ENCODE measurements at places on chromosomes 13 and 19.
A peak's percentile ranks its signal among the peaks of the same experiment; 100 is the strongest.

DNA sequence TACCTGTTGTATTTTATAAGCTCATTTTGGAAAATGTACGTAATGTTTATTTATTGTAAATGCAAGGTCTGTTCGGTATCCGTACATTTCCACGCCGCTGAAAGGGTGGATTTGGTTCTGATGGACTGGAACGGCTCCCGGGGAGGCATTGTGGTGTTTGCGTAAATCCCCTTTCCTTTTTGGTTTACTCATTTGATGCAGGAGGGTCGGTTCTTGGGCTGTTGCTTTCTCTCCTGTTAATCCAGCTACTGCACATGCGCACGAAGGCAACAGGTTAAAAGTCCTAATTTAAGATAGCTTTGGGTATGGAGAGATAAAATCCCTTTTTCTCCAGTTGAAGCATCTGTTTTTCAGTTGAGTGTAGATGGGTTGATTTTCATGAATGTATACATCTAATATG is 224.4 kb downstream of the TM9SF2 start:
- DNase-seq: no peak

DNA sequence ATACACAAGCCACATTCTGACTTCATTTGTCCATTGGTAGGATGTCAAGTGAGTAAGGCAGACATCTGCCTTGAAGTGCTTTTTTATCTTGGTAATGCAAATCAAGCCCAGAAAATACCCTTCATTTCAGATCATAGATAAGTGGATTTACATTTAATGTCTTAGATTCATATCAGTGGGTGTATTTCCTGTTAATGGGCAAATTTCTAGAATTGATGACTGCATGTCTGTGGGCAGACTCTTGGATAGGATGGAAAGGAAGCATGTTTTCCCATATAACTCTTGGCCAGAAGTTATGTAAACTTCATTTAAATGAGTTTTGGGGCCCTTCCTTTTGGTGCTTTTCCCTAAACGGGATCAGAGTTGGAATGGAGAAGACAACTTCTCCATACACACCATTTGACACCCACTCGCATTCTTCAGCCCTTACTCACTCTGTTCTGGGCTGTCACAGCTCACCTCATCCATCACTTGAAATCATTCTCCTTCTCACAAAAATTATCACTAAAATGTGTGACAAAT is 154.6 kb downstream of the FLT1 start:
- DNase-seq: no peak

DNA sequence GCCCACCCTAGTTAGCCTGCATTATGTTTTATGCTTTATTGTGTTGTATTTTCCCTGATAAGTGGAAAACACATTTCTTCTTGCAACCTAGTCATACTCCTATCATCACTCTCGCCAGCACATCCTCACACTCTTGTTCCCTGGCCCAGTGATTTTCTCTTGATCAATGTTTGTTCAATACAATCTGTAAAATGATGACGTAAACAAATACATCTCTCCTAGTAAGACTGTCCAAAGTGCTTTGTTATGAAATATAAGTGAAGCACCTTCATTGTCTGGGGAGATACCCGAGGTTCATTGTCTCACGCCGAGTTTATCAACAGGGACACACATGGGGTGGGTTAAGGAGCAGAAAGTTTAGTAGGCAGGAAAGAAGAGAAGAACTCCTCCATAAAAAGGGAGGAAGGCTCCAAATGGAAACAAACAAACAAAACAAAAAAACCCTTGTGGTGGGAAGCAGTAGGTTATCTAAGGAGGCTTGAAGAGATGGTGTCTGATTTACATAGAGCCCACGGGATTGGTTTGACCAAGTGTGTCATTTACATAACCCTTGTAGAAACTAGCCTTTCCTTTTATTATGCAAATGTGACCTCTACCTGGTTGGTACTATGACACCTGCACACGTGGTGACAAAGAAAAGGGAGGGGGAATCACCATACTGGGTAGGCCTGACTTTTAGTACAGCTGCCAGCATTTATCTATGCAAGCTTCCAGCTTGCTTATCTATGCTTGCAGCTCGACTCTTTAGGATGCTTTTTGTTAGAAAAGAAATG is 1317.9 kb upstream of the SPRY2 start:
- DNase-seq: no peak

DNA sequence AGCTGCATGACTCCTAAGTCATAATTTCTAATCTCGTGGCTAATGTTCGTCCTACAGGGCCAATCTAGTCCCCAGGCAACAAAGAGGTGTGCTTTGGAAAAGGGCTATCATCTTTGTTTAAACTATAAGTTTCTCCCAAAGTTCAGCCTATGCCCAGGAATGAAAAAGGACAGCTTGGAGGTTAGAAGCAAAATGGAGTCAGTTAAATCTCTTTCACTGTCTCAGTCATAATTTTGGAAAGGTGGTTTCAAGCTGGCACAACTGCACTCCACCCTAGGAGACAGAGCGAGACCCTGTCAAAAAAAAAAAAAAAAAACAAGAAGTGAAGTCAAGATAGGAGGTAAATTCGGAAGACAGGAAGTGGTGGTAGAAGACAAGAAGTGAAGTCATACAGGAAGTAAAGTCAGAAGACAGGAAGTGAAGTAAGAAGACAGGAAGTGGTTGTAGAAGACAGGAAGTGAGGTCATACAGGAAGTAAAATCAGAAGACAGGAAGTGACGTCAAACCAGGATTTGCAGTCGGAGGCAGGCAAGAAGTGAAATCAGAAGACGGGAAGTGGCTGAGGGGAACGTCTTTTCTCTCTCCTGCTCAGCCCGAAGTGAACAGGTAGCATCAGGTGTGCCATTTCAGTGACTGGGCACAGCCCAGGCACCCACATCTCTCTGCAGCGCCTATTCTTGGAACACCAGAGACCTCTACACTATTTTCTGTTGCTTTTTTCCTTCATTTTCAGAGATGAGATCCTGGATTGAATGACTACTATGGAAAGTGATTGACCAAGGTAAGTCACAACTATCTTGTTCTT is 32.2 kb downstream of the GP6 start:
- DNase-seq: peak; percentile 88

DNA sequence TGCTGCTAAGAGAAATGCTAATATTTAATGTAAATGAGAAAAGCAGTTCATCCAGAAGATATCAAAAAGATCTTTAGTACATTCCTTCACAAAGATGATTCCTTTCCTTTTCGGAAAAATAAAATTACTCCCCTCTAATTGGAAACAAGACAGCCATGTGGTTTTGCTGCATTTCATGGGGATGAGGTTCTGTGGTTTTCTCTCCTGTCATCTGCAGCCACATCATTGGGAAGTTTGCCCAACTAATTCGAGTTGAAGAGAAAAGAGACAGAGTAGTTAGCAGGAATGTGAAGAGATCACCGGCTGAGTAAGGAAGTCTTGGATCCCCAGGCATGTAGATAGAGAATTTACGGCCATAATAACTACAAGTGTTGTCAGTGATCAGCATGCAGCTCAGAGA is 122.1 kb downstream of the CYSLTR2 start:
- DNase-seq: no peak

DNA sequence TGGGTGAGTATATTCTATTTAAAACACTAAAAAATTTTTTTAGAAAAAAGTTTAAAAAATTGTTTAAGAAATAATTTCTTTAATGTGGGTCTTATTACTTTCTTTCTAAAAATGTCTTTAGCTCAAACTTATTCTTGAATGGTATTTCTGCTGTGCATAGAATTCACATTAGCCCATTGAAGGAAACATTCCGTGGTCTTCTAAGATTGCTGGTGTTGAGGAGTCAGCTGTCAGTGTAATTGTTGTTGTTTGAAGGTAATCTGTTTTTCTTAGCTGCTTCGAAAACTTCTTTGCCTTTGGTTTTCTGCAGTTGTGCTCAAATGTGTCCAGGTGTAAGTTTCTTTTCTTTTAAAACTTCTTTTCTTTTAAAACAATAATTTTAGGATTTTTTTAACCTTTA is 85.4 kb upstream of the KLF12 start:
- no peak for DNase-seq

GRCh38 chr13:20514866-20515265 is 10.8 kb downstream of the CRYL1 start:
- DNase-seq: no peak

DNA sequence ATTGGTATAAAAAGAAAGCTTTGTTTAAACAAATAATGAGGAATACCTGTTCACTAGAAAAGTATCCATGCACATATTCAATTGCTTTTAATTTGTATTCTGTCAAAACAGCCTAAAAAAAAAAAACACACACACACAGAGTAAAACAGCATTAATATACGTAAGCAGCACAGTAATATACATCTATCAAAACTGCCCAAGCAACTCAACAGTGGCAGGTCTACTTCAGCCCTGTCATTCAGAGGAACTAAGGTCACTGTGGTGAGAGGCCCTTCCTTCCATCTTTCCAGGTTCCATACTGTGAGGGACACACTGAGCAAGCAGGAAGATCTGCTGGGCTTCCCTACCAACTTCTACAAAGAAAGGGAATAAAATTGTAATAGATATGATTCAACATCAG is 3.8 kb downstream of the PROSER1 start:
- no peak for DNase-seq

GRCh38 chr19:9645472-9645871 is 24.4 kb upstream of the ZNF561 start:
- DNase-seq: peak; percentile 41

DNA sequence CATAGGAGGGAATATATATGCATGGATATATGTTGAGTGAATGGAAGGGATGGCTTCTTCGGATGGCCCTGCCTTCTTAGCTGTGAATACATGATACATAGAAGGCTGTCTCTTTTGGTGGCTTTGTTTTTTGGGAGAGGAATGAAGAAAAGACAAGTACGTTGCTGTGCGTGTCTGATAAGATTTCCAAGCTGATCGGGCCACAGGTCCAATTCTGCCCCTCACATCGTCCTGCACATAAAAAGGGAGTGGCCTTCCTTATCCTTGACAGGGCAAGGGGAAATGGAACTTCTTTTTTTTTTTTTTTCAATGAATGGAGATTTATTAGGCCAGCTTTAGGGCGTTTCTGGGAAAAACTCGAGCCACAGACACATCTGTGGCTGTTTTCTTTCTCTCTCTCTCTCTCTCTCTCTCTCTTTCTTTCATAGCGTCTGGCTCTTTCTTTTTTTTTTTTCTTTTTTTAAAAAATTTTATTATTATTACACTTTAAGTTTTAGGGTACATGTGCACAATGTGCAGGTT is 103.8 kb upstream of the SPATA13 start:
- peak; percentile 75 for DNase-seq

DNA sequence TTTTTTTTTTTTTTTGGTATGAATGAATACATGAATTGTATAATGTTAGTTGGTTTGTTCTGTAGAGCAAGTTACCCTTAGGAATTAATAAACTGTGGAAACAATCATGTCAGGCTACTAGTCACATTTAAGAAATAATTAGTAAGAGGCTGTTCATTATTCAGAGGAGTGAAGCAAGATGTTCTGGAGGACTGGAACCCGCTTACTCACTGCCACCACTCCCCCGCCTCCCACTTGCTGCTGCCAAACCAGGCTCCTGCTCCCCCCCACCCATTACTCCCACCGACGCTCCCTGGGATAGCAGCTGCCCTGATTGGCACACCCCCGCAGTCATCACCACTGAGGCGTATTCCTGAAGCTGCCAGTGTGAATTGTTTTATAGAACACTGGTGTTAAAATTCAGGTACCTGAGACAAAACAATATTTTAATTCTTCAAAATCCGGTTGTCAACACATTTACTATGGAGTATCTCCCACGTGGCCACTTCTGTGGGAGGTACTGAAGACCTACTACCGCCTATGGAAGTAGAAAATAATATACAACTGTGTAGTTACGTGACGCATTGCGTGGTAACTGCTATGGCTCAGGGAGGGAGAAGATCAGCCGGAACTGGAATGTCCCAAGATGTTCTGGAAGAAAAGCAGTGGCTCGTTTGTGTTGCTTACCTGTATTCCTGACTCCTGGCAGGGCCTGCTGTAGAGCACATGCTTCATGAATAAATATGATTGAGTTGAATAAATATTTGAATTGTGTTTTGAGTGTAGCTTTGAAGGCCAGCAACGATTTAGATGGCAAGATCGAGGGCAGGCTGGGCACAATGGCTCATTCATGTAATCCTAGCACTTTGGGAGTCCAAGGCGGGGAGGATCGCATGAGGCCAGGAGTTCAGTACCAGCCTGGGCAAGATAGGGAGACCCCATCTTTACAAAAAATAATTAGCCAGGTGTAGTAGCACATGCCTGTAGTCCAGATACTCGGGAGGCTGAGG is 1.7 kb downstream of the DPY19L3 start:
- DNase-seq: no peak

GRCh38 chr13:85724546-85725432 is 74.4 kb downstream of the SLITRK6 start:
- no peak for DNase-seq

GRCh38 chr19:58372311-58373133 is 8.3 kb downstream of the ZNF837 start:
- no peak for DNase-seq

DNA sequence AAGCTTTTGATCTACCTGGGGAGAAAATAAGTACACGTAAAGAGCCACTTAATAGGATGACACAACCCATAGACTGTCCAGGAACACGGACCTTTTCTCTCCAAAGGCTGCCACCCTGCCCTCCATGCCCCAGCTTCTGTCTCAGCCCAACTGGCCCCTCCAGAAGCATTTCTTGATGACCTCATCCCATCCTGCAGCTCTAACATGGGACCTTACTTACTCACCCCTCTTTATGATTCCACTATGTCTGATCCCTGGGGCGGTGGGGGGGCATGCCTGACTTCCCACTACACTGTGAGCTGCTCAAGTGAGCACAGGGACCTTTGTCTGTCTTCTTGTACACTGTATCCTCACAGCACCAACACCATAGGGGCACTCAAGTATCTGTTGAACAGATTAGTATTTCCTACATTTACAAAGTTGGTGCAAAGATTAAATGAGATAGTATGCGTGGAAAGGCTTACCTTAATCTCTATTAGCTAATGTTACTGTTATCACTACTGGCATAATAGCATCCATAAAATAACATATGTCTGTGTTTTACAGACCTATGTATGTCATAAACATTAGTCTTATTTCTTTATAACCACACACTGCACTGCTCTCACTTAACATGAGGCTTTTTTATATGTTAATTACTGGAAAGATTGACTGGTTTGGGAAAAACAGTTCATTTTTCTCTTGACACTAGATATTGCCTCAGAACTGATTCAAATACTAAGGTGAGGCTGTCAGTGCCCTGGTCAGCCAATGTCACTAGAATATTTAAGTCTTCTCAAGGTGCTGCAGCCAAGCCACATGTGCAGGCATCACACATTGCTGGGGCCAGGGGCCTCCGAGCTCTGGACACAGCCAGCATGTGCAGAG is 100.9 kb downstream of the FOXO1 start:
- no peak for DNase-seq

Data from hematopoietic multipotent progenitor cell treated with erythropoietin and hydrocortisone succinate and interleukin-3 and kit ligand, for 8 days (in vitro differentiated cells).